Activated effector memory CD4-positive, alpha-beta T cell treated with Interleukin-2 at 50 U/mL for 16 hours (primary cell): ENCODE measurements at places on chromosomes 11 and 22.

DNA sequence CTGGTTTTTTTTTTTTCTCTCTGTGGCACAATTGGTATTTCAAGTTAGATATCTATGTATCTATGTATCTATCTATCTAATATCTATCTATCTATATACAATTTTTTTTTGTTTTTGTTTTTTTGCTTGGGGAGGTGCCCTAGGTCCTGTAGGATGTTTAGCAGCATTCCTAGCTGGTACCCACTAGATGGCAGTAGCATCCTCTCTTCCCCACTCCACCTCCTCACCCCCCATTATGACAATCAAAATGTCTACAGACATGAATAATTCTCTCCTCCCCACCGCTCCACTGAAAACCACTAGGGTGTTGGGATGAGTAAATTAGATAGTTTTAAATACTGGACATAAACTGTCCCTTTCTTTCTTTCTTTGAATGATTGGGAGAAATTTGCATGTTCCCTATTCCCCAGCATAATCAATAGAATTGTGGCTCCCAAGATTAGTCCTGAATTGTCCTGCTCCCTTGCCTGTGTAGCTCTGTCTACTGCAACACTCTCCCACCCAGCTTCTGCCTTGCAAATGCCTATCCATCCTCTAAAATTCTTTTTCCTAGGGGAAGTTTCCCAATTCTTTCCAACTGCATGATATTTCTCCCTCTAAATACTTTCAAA lies 1152.4 kb downstream of the LRRC4C start:
- no peak for DNase-seq

DNA sequence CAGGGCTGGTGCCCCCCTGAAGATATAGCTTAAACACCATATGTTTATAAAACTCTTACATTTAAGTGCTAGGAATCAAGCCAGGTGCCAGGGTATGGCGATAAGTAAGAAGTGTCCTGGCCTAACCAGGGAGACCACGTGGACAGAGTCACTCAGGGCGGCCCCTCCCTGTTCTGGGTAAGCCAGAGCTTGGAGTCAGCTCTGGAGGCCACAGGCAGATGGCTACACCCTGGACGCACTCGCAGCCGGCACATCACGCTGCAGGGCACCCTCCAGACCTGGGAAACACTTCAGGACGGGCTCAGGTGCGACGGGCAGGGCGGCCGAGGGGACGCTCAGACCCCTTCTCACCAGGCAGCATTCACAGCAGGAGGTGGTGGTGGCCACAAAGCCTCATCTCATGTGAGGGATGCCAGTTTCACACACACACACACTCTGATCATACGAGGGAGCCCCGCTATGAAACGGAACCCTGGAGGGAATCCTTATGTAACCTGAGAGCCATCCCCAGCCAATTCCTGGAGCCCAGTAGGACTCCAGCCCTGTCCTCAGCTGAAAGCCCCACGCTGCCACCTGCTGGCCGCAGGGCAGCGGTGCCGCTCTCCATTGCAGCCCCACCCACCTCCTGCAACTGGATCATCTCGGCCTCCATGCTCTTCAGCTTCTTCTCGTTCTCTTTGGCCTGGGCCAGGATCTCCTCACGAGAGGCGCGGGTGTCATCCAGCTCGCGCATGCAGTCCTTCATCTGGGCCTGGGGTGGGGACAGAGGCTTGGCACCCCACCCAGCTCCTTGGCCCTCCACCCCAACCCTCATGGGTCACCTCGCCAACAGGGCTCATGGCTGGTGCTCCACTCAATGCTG lies 33.4 kb downstream of the APOL1 start:
- peak; percentile 42 for DNase-seq

DNA sequence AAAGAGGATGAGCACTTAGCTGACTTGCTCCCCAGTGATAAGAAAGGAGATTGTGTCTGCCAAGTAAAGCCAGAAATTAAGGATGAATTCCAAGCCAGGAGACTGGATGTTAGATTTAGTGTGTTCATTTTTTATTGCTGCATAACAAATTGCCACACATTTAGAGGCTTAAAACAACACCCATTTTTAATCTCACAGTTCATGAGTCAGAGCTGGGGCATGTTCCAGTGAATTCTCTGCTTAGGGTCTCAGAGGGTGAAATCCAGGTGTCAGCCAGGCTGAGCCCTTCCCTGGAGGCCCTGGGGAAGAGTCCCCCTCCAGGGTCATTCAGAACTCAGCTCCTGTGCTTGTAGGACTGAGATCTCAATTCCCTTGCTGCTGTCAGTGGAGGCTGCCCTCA lies 352.8 kb downstream of the BUD13 start:
- no peak for DNase-seq

- no peak for DNase-seq
These were observed 17.8 kb upstream of the P2RY2 start for GRCh38 chr11:73200256-73200655.

DNA sequence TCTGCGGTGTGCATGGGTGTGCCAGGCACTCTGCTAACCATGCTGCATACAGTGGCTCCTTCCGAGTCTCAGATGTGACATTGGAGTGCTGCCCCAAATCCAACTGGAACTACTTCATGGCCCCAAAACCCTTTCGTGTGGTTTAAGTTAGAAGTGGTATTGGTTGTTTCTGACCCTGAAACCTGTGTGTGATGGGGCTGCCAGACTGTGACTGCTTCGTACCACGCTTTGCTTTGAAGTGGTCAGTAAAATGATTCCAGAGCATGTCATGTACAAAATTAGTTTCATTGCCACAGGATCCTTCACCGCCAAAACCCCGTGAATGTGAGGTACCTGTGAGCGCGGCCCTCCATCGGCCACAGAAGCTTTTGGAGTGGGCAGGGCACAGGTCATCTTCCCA lies 142.2 kb downstream of the WNT7B start:
- DNase-seq: no peak

GRCh38 chr11:105644839-105645573 lies 35.1 kb downstream of the GRIA4 start:
- DNase-seq: no peak

DNA sequence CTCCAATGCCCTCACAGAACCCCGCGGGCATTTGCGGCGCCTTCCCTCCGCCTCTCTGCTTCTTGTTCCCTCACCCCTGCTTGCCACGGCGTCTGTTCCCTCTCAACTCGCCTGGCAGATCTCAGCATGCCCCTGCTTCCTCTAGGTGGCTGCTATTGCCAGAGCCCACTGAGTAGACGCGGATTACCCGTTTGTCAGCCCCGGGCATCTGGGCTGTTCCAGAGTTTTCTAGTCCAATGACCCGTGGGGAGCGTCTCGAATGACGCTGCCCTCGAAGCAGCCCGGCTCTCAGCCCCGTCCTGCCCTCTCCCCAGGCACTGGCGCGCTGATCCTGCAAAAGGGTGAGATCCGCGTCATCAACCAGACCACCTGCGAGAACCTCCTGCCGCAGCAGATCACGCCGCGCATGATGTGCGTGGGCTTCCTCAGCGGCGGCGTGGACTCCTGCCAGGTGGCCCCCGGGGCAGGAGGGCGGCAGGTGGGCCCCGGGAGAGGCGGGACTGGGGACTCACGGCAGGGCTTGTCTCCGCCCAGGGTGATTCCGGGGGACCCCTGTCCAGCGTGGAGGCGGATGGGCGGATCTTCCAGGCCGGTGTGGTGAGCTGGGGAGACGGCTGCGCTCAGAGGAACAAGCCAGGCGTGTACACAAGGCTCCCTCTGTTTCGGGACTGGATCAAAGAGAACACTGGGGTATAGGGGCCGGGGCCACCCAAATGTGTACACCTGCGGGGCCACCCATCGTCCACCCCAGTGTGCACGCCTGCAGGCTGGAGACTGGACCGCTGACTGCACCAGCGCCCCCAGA lies 49.7 kb downstream of the ST14 start:
- no peak for DNase-seq

DNA sequence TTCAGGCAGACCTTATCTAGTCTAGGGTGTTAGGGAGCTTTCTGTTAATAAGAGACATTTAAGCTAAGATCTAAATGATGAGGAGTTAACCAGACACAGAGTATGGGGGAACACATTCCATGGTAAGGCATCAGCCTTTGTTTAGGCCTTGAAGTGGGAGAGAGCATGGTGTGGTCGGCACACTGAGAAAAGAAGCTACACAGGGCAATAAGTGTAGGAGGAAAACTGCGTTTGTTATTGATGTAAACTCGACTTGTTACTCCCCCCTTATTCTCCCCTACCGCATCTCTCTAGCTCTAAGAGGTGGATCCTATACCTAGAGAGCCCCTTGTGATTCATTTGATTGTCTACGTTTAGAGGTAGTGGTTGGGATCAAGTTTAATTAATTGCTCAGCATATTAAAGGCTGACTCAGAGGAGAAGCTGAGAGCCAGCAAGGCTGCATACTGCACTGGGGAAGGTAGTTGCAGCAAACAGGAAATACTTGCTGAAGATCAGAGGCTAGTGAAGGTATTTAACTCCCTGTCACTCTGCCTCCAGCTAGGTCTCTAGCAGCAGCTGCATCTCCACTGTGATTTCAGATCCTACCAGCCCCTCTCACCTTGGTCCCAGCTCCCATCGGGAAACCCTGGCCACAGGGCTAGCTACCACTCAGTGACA lies 86.8 kb upstream of the TEAD1 start:
- DNase-seq: no peak

DNA sequence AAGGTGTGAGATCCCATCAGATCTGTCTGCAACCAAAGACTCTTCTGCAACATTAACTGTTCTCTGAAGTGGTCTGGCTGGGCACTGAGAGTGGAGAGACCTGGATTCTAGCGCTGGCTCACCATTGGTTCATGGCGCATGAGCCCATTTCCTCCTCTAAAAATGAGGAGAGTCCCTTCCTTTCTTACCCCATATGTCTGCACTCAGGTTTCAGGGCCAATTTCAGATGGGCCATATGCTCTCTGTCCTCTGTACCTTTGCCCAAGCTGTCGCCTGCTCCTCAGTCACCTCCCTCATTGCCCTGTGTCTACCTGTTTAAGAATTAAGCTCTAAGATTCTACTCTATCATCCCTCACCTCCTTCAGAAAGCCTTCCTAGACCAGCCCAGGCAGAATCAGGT lies 484.7 kb downstream of the INSC start:
- DNase-seq: no peak

- no peak for DNase-seq
These were observed 18.8 kb downstream of the P2RY2 start for GRCh38 chr11:73236854-73237253.

GRCh38 chr11:114354076-114354475 lies 46.2 kb downstream of the C11orf71 start:
- DNase-seq: no peak

DNA sequence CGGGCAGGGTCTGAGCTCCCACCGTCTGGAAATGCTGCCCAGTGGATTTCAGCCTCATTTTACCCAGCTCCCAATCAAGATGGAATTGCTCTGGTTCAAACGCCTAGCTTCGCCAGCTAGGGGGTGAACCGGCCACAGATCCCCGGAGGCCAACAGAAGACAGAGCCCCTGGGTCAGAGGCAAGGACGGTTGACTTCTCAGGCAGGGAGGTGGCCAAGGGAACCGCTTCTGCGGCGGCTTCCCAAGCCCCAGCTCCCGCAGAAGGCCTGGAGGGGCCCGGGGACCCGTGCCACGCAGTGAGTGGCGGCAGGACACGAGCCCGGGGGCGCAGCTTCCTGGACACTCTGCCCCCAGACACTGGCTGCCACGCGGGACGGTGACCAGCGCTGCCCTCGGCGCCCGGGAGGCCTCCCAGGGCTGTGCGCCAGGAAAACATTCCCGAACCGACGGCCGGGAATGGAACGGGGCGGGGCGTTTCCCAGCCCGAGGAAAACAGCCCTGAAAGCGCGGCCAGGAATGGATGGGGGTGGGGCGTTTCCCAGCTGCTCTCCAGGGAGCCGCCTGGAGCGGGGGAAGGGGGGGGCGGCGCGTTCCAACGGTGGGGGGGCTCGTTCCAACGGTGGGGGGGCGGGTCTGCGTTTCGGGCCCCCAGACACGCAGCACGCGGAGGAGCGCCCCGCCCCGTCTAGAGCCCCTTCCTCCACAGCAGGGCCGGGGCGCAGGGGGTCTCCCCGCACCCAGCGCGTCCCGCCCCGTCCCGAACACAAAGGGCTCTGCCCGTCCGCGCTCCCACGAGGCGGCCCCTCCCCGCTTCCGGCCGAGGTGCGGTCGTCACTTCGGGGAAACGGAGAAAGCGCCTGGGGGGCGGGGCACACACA lies 13.5 kb upstream of the B4GALNT4 start:
- peak; percentile 72 for DNase-seq

- DNase-seq: peak; percentile 15
These were observed at the start of gene P4HA3 for GRCh38 chr11:74311352-74311926. TSS of gene P4HA3 (minus strand) at chr11:74311640. CDS start at chr11:74311611, 29 bp downstream.

GRCh38 chr22:49415151-49415951 lies 412.3 kb downstream of the BRD1 start:
- DNase-seq: no peak

- no peak for DNase-seq
These were observed 171.9 kb downstream of the SHANK2 start for GRCh38 chr11:71080239-71081097.

GRCh38 chr11:134757633-134758032 lies 345.6 kb upstream of the B3GAT1 start:
- DNase-seq: no peak

DNA sequence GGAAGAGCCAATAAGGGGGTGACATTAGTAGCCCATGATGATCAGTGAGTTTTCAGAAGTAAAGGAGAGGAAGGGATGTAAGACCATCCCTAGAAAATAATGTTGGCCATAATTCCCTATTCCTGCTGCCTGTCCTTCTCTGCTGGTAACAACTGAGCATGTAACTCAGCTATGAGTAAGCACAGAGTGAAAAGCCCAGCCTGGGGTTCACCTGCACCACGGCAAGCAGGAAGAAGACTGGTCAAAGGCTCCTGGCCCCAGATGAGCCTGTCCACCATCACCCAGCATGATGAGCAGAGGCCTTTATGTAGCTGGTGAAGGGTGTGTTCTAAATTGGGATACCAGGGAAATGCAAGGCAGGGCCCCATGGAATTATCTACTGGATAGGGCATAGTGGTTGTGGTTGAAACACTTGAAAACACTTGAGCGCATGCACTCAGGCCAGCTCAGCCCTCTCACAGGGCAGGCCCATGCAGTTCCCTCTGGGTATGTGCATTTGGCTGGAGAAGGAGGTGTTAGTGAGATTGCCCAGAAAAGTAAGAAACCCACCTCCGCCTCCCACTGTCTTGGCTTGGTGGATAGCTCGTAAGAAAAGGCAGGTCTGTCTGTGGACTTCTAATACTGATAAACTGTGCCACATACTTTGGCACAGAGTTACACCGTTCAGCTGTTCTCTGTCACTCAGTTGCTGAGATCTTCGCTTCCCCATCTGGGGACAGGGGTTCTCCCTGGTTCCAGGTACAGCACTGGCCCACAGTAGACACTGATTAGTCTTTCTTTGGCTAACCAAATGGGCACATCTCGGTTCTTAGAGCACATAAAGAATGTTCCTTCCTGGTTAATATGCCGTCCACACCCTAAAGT lies 86.8 kb downstream of the AMOTL1 start:
- no peak for DNase-seq

- no peak for DNase-seq
These were observed 118.1 kb downstream of the DBX1 start for GRCh38 chr11:20042045-20042639.

- no peak for DNase-seq
These were observed 153.7 kb downstream of the FEZ1 start for GRCh38 chr11:125342281-125342930.

- DNase-seq: no peak
These were observed 3.0 kb upstream of the NAP1L4 start for GRCh38 chr11:2995031-2995561.
